ENCODE measurements at places on chromosomes 1 and 21.

- no peak for DNase-seq
Measured at GRCh38 chr1:58784758-58785441, 1.1 kb upstream of the JUN start.

DNA sequence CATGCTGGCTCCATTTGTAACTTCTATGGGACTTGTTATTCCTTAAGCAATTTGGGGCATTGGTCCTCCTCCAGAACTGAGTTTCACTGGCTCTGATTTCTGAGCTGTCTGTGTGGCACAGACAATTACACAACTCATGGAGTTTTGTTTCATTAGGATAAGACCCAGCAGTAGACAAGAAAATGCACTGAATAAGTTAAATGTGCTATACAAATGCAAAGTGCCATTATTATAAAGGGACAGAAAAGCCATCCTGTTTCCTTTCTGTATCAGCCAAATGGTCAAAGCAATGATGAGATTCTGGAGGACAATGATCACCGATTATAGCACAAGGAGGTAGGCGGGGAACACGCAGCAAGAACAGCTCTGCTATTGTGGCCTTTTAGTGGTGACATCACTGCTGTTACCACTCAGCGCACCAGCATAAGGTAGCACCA is 81.9 kb downstream of the CNIH3 start:
- no peak for DNase-seq

DNA sequence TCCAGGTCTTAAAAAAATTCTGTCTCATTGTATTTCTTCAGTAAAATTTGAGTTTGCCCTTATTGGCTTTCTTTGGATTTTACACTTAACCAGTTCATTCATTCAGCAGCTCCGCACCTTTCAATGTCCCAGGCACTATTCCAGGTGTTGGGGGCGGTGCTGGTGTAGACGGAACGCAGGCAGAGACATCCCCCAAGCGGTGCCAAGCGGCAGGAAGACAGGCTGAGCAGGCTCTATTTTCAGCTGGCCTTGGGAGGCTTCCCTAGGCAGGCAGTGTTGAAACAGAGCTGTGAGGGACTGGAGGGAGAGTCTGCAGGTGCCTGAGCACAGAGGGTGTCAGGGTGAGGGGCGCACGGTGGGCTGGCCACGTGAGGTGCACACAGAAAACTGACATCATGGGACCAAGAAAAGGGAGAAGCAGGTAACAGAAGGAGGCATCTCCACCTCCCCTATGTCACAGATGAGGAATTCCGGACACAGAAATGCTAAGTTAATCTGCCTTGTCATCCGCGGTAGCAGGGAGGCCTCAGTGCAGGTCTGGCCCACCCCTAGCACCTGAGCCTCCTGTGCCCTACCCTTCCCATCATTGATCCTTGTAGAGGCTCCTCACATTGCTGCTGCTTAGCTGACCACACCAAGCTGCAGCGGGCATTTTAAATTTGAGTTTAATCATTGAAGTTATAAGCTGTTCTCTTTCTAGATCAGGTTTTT is 40.8 kb downstream of the SLC37A1 start:
- DNase-seq, result no peak

DNA sequence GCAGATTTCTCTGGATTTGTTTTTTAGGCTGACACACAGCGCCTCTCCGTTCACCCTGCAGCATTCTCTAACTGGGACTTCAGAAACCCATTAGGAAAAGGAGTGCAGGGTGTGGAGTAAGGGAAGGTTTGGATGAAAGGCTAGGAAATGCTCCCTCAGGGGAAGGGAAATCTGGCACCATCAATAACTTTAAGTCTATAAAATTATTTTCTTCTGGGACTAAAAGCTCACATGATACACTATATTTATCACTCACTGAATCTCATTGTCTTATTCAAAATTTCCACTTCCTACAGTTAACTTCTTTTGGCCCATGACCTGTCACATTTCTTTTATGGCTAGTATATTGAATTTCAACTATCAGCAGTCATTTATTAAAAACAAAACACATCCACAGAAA is 45.8 kb upstream of the HLX start:
- DNase-seq, result no peak

GRCh38 chr1:200302192-200302920 is 107.5 kb downstream of the ZNF281 start:
- peak; percentile 37 for DNase-seq
